Ovary (tissue), 10 donors: ENCODE measurements at places on chromosomes 4 and X.
A peak's percentile ranks its signal among the peaks of the same experiment; 100 is the strongest.

DNA sequence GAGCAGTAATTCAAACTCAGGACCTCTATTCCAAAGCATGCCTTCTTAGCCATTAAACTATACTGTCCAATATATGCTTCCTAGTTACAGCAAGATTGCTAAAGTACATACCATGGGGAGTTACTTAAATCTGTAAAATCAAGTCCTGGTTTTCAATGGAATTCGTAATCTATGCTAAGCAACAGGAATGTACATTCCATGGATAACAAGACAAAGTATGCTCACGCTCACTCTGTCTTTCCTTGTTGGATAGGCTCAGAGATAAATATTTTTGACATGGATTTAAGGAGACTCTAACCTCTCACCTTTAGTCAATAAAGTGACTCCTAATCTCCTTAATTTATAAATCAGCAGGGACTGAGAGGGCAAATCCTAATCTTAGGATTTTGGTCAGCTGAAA lies 47.3 kb upstream of the STK26 start:
- no peaks in the 10 kb centered on the region for H3K4me1 ChIP-seq
- no peaks in the 10 kb centered on the region for H3K27me3 ChIP-seq
- H3K36me3 ChIP-seq, result no peaks in the 10 kb centered on the region
- H3K4me3 ChIP-seq, result no peak overlapping the region
- no peak for DNase-seq
- H3K27ac ChIP-seq, result no peak overlapping the region

DNA sequence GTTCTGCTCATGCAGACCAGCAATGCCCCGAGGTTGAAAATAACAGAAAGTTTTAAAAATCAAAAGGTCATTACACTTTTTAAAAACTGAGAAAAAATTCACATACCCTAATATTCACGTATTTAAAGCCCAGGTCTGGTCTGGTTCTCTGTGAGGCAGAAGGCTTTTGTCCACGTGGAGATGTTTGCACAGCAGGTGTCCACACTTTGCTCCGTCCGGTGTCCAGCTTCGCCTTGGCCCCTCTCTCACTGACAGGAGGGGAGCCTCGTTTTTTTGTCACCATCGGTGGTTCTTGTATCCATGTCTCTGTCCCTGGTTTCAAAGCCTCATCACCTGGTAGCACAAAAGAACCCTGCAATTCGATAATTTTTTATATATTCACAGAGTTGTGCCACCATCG lies 434.6 kb upstream of the FRG1 start:
- H3K4me3 ChIP-seq, result no peak overlapping the region
- H3K27ac ChIP-seq, result no peak overlapping the region
- H3K27me3 ChIP-seq, result no peaks in the 10 kb centered on the region
- no peak for DNase-seq
- no peaks in the 10 kb centered on the region for H3K4me1 ChIP-seq

GRCh38 chrX:118632862-118633261 lies 94.5 kb upstream of the IL13RA1 start:
- no peaks in the 10 kb centered on the region for H3K27me3 ChIP-seq
- no peak overlapping the region for H3K4me3 ChIP-seq
- no peak overlapping the region for H3K27ac ChIP-seq
- H3K36me3 ChIP-seq, result no peaks in the 10 kb centered on the region

GRCh38 chr4:44912980-44913379 lies 186.6 kb upstream of the GNPDA2 start:
- H3K4me1 ChIP-seq, result no peaks in the 10 kb centered on the region
- H3K27me3 ChIP-seq, result no peaks in the 10 kb centered on the region
- H3K36me3 ChIP-seq, result no peaks in the 10 kb centered on the region
- DNase-seq, result no peak
- H3K27ac ChIP-seq, result no peak overlapping the region

DNA sequence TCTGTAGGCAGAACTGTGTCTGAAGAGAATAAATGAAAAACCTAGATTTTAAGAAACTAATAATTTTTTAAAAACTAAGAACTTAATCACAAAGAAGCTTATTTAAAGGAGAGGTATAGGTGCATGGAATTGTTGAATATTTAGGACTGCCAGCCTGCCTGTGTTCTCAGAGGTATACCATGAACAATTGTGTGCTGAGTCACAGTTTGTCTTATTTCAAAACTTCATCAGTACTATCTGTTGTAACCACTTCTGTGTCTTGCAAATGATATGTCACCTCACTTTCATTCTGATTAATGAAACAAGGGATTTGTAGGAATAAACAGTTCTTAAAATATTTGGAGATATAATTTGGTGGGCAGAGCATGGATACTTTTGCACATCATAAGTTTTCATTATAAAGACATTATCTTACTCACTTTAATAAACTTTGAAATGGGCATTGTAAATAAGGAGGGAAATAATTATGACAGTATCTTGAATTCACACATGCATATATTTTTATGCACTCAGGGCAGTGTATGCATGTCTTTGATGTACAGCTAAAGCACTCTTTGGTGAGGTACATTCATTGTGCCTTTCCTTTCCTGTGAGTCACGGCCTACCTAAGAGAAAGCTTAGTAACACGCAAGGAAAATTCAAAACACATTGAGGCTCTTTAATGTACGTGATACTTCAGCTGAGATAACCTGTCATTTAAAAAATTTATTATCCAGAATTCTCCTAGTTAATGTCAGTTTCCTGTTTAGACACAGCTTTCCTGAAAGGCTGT lies 31.7 kb downstream of the STOX2 start:
- H3K4me1 ChIP-seq, result no peaks in the 10 kb centered on the region
- H3K27ac ChIP-seq, result no peak overlapping the region
- H3K27me3 ChIP-seq, result no peaks in the 10 kb centered on the region
- no peak overlapping the region for H3K4me3 ChIP-seq

GRCh38 chr4:69764311-69764710 lies 3.9 kb upstream of the SULT1B1 start:
- DNase-seq, result no peak

DNA sequence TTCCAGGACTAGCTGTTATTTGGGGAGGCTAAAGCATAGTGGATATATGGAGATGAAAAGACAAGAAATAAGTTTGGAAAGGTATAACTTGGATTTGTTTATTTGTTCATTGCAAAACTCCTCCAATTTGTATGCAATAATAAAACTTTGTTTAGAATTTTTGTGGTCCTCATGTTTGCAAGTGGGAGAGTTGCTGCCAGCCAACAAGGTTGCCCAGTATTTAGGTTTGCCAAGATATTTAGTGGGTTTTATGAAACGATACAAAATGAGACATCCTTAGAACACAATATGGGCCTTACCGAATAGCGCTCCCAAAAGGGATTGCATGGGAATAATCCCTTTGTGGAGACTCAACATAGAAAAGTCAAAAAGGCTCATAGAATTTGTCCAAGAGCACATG lies 162.1 kb downstream of the INPP4B start:
- H3K36me3 ChIP-seq, result no peaks in the 10 kb centered on the region
- H3K27me3 ChIP-seq, result no peaks in the 10 kb centered on the region
- no peak for DNase-seq
- H3K4me1 ChIP-seq, result no peaks in the 10 kb centered on the region

- no peaks in the 10 kb centered on the region for H3K4me1 ChIP-seq
- no peak overlapping the region for H3K4me3 ChIP-seq
- no peaks in the 10 kb centered on the region for H3K27me3 ChIP-seq
- H3K36me3 ChIP-seq, result no peaks in the 10 kb centered on the region
Observed at GRCh38 chr4:119082661-119083060, 53.0 kb upstream of the MYOZ2 start.

GRCh38 chr4:22434895-22435294 lies 81.0 kb downstream of the ADGRA3 start:
- no peaks in the 10 kb centered on the region for H3K4me1 ChIP-seq
- no peak for DNase-seq
- no peak overlapping the region for H3K4me3 ChIP-seq
- no peaks in the 10 kb centered on the region for H3K27me3 ChIP-seq
- no peaks in the 10 kb centered on the region for H3K36me3 ChIP-seq
- no peak overlapping the region for H3K27ac ChIP-seq

GRCh38 chr4:148114436-148114835 lies 327.8 kb downstream of the NR3C2 start:
- no peaks in the 10 kb centered on the region for H3K27me3 ChIP-seq
- H3K27ac ChIP-seq, result no peak overlapping the region
- H3K36me3 ChIP-seq, result no peaks in the 10 kb centered on the region
- no peak for DNase-seq

- no peaks in the 10 kb centered on the region for H3K36me3 ChIP-seq
- no peak overlapping the region for H3K4me3 ChIP-seq
- no peaks in the 10 kb centered on the region for H3K4me1 ChIP-seq
- H3K27me3 ChIP-seq, result no peaks in the 10 kb centered on the region
Observed at GRCh38 chr4:2941138-2942036, 21.8 kb downstream of the NOP14 start.

DNA sequence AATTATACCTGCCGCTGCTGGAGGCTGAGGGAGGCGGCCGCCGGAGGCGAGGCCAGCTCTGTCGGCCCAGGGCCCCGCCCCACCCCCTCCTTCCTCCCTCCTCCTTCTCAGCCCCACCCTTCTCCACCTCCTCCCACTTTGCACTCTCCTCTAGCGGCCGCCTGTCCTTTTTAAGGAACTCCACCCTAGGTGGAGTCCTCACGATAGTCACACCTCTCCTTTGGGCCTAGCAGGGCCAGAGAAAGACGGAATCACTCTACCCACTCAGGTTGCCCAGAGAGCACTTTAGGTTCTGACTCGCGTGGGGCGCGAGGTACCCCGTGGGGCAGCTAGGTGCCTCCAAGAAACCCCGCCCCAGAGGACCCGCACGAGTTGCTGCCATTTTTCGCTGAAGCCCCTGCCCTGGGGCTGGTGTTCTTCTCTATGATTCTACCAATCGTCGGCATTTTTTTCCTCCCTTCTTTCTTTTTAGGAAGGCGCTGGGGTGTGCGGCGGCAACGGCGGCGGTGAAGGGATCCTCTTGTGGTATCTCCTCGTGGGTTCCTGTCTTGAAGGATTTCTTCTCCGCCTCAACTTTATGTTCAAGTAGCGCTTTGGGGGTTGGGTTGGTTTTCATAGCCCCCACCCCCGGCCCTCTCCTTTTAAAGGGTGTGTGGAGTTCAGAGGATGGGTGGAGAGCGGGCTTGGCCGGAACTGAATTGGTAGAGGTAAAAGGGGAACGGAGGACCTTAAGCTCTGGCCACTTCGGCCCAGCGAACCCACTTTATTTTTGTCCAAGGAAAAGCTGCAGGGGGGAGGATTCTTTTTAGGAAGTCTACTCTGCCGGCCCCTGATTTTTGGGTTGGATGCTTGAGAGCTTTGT lies at the start of gene KLF8:
TSS of gene KLF8 (plus strand) at position 136 of the 862 bp plus-strand sequence. CDS start 979 bp downstream, outside the sequence.
- H3K27me3 ChIP-seq, result no peaks in the 10 kb centered on the region
- H3K36me3 ChIP-seq, result no peaks in the 10 kb centered on the region
- peak; percentile 63 for DNase-seq
- peak within 1 kb of the TSS; percentile 80 for H3K27ac ChIP-seq

- no peak overlapping the region for H3K27ac ChIP-seq
- no peak for DNase-seq
- no peak overlapping the region for H3K4me3 ChIP-seq
- no peaks in the 10 kb centered on the region for H3K4me1 ChIP-seq
Observed at GRCh38 chrX:149365061-149365460, 140.0 kb downstream of the IDS start.

- H3K4me1 ChIP-seq, result no peaks in the 10 kb centered on the region
- no peaks in the 10 kb centered on the region for H3K27me3 ChIP-seq
- DNase-seq, result no peak
- H3K36me3 ChIP-seq, result no peaks in the 10 kb centered on the region
- no peak overlapping the region for H3K4me3 ChIP-seq
- no peak overlapping the region for H3K27ac ChIP-seq
Observed at GRCh38 chr4:57158221-57158620, 48.0 kb upstream of the IGFBP7 start.

- no peak overlapping the region for H3K4me3 ChIP-seq
- no peak overlapping the region for H3K27ac ChIP-seq
- DNase-seq, result no peak
Observed at GRCh38 chrX:19046343-19047215, 62.7 kb upstream of the PHKA2 start.

DNA sequence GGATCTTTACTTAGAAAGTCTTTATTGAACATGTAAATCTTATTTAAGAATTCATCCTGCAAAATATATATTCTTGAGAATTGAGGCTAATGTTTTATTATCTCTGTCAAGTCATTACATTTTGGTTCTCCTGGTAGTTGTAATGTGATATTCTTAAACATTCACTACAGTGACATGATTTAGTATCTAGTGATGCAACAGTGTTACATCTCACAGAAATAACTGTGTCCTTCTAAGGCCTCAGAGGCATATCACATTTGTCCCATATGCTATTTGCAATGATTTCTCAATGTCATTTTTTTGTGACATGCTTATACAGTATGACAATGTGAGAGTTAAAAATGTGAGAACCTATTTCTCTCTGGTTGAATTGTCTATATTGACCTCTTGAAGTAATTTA lies 34.1 kb downstream of the PRRG1 start:
- DNase-seq, result no peak
- H3K27me3 ChIP-seq, result no peaks in the 10 kb centered on the region
- H3K4me1 ChIP-seq, result no peaks in the 10 kb centered on the region
- no peaks in the 10 kb centered on the region for H3K36me3 ChIP-seq
- no peak overlapping the region for H3K4me3 ChIP-seq

- H3K4me1 ChIP-seq, result peaks cover 9% of the 10 kb centered on the region
- DNase-seq, result no peak
- H3K36me3 ChIP-seq, result no peaks in the 10 kb centered on the region
- no peak overlapping the region for H3K4me3 ChIP-seq
Observed at GRCh38 chr4:1359144-1359501, 12.1 kb downstream of the UVSSA start.

- no peak overlapping the region for H3K27ac ChIP-seq
- no peaks in the 10 kb centered on the region for H3K4me1 ChIP-seq
- H3K27me3 ChIP-seq, result no peaks in the 10 kb centered on the region
- no peaks in the 10 kb centered on the region for H3K36me3 ChIP-seq
- no peak overlapping the region for H3K4me3 ChIP-seq
Observed at GRCh38 chr4:147015491-147015890, 69.8 kb upstream of the TTC29 start.

- H3K4me3 ChIP-seq, result no peak overlapping the region
- peak overlapping the region; percentile 23 for H3K27ac ChIP-seq
- peaks cover 30% of the 10 kb centered on the region for H3K4me1 ChIP-seq
Observed at GRCh38 chr4:87046121-87046551, 111.3 kb downstream of the AFF1 start.

DNA sequence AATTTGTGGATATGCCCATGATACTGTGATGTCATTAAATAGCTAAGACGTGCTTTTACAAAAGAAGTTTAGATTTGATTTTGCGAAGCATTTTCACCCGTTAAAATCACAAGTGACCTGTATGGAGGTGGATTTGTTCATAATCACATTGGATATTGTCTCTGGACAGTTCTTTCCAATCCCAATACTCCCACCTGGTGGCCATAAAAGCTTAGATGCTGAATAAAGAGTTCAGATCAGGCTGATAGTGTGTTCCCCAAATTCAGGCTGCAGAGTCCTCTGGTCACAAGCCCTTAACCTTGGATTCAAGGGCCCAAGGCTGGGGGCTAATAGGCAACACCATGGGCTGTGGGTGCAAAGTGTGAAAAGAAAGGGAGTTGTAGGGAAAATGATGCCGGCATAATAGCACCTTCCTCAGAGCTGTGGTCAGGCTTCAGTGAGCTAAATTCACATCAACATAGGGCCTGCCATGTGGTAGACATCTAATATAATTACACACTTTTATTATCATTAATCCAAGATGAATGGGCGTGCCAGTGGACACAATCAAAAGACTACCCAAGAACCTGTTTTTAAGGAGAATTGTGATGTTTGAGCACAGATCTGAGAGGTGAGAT lies 28.1 kb downstream of the SMIM43 start:
- H3K27me3 ChIP-seq, result no peaks in the 10 kb centered on the region
- no peak overlapping the region for H3K4me3 ChIP-seq
- H3K4me1 ChIP-seq, result no peaks in the 10 kb centered on the region
- DNase-seq, result no peak
- H3K27ac ChIP-seq, result no peak overlapping the region
- no peaks in the 10 kb centered on the region for H3K36me3 ChIP-seq
